NCI-H446 treated with DMSO at 0.1 percent for 48 hours (cell line): ENCODE measurements at places on chromosomes 11 and 22.

DNA sequence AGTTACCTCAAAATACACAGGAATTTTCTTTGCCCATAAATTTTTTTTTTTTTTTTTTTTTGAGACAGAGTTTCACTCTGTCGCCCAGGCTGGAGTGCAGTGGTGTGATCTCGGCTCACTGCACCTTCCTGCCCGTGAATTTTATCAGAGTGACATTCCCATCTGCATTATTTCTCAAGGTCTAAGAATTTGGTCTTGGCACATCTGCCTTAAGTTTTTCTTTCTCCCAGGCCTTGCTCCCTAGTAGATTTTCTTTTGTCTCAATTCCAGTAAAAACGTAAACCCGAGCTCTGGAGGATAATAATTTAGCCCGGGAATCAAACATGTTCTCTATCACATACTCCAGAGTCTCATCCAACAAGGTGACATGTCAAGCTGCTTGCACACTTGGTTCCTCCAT, 12.4 kb downstream of the TRIM6 start:
- no peak for DNase-seq

DNA sequence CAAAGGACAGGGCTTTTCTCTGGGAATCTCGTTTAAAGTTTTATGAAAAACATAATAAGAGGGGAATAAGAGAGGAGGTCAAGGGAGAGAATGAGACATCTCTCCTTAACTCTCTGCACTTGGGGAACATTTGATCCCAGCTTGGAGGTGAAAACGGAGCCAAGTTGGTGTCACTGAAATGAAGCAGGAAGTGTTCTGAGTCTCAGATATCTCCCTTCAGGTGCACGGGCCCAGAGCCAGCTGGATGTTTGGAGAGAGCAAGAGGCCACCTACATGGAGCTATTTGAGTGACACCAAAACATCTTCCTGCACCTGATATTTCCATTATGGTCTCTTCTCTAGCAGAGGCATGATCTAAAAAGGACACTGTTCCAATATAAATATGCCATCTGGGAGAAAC, 85.7 kb downstream of the BLID start:
- no peak for DNase-seq

DNA sequence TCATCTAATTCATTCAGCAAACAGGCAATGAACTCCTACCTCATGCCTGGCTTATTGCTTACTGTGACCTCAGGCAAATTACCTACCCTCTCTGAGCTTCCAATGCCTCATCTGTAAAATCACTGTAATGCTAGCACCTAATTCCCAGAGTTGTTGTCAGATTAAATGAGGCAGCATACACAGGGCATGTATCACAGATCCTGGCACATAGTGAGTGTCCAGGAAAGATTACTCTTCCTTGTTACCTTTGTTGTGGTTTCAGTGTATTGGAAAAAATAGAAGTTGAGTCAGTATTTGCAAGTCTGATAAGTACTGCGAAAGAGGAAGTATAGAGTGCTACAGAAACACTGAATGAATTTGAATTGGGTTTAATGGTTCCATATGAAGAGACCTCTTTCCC, 26.4 kb upstream of the LRRC55 start:
- DNase-seq: no peak

DNA sequence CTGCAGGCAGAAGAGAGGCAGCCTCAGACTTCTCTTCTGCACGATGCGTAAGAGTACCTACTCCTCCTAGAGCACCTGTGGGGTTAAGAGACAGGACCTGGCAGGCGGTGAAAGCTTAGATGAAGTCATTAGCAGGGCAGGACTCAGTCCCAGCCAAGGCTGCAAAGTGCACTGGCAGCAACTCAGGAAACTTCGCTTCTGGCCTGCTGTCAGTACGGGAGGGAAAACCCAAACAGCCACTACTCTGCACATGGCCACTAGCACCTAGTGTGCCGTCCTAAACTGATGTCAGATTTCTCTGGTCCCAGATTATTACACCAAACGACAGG, 8.8 kb upstream of the KLHL35 start:
- DNase-seq: no peak

DNA sequence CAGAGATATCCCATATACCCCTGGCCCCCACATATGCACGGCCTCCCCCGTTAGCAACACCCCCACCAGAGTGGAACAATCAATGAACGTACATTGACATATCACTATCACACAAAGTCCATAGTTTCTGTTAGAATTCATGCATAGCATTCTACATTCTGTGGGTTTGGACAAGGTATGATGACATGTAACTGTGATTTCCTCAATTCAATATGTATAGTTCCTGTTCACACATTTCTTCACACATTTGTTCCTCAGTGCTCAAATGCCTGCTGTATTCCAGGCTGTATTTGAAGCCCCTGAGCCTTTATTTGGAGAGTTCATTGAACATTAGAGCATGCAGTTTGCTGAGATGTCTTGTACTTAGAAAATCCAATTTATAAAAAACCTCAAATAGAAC, 69.9 kb downstream of the PTPRJ start:
- DNase-seq: no peak

- DNase-seq: peak; percentile 23
These were observed 98.3 kb upstream of the CHRM4 start for GRCh38 chr11:46489656-46490560.

GRCh38 chr11:33531743-33532181, 168.9 kb downstream of the C11orf91 start:
- DNase-seq: no peak

DNA sequence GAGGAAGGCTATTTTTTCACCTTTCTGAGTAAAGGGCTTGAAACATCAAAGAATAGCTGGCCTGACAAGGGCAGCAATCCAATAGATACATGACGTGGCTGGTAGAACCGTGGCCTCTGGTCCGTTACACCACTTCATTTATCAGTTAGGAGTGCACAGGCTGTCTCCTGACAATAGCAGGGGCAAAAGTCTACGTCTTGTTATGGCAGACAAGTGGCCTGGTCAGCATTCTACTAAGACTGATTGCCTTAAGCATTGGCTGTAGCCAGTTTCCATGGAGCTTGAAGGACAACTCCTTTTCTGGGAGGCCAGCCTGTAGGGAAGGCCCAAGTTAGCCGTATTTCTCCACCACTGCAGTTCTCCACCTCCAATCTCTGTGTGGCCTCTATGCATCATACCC, 9.2 kb upstream of the GDPD4 start:
- DNase-seq: no peak

- no peak for DNase-seq
These were observed 70.9 kb upstream of the ALX4 start for GRCh38 chr11:44380820-44381219.

- DNase-seq: no peak
These were observed 869.7 kb downstream of the BRD1 start for GRCh38 chr22:48957987-48958321.

- no peak for DNase-seq
These were observed 3.4 kb upstream of the NXPE1 start for GRCh38 chr11:114563077-114563476.

GRCh38 chr22:24002272-24002671, 3.0 kb downstream of the GSTT4 start:
- DNase-seq: no peak

- DNase-seq: no peak
These were observed 240.7 kb upstream of the B3GAT1 start for GRCh38 chr11:134652586-134653255.
